Neural crest cell (in vitro differentiated cells): ENCODE measurements at places on chromosomes 11 and 22.

DNA sequence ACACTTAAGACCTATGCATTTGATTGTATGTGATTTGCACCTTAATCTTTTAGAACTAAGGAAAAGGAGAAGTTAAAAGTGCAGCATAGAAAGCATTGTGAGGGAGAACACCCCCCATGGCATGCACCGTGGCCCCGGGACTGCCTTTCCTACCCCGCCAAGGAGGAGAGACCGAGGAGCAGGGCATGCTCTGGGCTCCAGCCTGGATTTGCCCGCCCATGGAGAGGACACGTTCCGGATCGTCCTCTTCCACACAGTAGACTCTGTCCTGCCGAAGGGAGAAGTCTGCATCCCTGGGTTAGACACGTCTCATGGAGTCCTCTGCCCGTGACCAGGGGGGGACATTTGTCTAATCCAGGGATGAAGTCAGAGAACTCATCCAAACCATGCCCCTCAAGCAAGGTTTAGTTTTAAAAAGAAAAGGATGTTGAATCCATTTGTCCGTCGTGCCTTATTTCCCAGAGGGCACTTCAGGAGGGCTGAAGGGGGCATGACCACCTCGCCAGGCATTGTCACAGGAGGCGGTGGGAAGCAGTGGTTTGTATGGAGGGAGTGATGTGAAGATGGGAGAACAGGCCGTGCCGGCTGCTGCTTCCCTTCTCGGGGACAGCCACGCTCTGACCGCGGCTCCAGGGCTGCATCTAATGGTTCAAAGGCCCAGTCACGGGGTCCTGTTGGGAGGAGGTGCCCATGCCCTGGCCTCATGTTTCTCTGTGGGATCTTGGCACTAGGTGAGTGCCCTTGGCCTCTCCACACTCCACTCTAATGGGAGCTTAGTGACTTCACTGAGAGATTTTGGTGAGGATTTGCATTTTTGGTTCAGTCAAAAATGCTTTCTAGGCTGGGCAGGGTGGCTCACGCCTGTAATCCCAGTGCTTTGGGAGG is 66.2 kb upstream of the GAL start:
- no peak for DNase-seq

GRCh38 chr11:28559492-28559891 is 451.3 kb downstream of the METTL15 start:
- no peak for DNase-seq

DNA sequence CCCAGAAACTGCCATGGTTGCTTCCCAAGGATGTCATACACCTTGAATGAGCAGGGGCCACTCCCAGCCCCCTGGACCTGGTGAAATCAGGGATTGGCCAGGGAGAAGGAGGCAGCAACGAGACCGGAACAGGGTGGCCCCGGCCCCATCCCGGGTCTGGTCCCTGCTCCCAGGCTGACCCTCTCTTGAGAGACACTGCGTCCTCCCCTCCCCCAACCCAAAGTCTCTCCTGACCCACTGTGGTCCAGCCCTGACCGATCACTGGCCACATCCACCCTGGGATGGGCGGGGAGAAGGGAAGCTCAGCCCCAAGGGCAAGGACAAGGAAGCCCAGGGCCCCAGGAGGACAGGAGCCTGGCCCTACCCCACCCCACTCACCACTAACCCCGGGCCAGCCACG is 12.4 kb downstream of the CYTH4 start:
- DNase-seq = no peak

- no peak for DNase-seq
Measured at GRCh38 chr11:129273944-129274711, 82.0 kb upstream of the ARHGAP32 start.

DNA sequence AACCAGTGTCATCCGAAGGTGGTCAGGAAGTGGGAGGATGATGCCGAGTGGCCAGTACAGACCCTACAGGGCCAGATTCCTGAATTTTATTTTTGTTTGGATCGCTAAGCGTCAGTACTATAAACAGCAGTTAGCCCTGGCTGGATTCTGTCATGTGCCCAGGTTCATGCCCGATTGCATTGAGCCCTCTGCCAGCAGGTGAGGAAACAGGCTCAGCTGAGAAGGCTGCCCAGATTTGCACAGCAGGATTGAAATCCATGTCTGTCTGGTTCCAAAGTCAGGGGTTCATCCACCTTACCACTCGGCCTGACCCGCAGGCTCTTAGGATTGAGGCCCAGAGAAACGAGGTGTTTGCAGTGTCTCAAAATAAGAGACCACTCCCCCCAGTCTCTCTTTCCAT is 9.1 kb upstream of the TBC1D22A start:
- no peak for DNase-seq

- DNase-seq = no peak
Measured at GRCh38 chr11:424232-424631, 9.4 kb upstream of the SIGIRR start.

DNA sequence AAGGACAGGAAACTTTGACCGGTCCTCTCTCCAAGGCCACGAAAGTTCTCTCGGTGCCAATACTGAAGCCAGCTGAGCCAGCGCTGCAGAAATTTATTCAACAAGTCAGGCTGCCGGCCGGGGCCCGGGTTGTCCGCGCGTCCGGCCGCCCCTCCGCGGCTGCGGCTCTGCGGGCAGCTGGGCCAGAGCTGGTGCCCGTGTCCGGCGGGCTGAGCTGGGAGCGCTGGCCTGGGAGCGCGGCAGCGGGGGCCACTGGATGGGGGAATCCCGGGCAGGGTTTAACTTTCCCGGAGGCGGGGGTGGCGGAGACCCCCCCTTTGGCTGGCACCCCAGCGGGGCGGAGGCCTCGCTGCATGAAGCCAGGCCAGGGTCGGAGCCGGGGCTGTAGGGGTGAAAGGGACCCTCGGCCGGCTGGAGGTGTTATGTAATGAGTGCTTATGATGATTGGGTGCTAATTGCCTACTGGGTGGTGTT is 12.3 kb upstream of the CACNA1I start:
- DNase-seq = no peak

- no peak for DNase-seq
Measured at GRCh38 chr11:79150966-79151365, 289.9 kb downstream of the TENM4 start.

GRCh38 chr22:25736378-25737011 is 5.5 kb upstream of the MYO18B start:
- DNase-seq = no peak

DNA sequence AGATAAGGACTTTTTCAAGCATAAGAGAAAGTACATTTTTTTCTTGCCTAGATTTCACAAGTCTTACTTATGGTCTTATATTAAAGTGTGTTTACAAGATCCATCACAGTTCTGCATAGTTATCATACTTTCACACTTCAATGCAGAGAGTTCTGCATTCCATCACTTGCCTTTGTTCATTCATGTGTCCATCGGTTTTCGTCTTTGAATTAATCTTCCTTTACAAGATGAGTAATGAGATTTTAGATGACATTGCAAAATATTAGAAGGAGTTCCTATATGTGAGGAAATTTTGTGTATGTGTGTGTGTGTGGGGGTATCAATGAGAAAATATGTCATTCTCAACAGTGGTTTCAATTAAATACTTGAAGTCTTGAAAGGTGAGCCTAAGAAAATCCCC is 98.1 kb upstream of the GUCY1A2 start:
- no peak for DNase-seq

- no peak for DNase-seq
Measured at GRCh38 chr11:129768356-129768755, 47.3 kb upstream of the TMEM45B start.

DNA sequence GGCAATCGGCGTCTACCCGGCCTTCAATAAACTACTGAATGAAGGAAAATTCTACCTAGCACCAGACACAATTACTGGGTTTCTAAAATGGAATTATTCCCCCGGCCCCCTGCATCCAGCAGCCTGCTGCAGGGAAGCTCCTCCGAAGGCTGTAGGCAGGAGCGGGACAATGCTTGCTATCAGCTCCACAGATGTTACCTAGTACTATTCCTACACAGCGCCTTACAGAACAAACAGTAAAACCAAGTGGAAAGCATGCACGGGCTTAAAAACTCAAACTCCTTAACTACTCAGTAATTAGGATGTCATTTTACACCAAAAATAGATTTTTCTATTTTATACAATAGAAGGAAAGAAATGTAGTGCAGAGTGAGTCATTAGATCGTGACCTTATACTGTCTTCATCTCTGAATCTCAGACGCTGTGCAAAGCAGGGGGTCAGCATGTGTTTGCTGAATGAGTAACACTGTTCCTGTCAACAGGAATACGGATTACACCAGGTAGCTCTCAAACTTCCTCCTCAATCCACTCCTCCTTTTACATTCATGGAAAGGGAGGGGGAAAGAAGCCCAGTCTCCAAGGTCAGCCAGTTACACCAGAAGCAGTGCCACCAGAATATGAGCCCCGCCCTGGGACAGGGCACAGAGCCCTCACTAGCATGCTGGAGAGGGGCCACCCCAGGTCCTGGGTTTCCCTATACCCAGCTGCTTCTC is 74.9 kb downstream of the PACSIN2 start:
- no peak for DNase-seq

- DNase-seq = no peak
Measured at GRCh38 chr22:36201630-36202319, at the start of gene APOL4. Gene APOL4, minus strand, starts transcription at chr22:36201809. Its CDS starts 75 bp downstream, at chr22:36201734.

DNA sequence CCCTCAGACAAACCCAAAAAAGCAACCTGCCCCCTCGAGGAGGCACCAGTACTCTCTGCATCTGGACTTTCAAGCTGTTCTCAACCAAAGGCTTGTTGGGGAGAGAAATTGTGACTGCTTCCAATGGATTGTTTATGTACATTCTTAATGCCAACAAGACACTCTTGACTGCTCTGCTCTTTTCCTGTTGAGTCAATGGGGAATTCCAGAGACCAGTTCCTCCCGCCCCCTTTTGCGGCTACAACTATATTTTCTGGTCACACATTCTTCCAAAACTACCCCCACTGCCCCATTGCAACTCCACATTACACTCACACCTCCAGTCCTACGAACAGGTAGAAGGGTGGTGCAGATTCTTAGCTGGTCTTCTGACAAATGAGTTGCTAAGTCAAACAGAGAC is 187.0 kb downstream of the DSCAML1 start:
- DNase-seq = no peak

GRCh38 chr22:45627489-45628233 is 44.0 kb upstream of the ATXN10 start:
- DNase-seq = no peak

DNA sequence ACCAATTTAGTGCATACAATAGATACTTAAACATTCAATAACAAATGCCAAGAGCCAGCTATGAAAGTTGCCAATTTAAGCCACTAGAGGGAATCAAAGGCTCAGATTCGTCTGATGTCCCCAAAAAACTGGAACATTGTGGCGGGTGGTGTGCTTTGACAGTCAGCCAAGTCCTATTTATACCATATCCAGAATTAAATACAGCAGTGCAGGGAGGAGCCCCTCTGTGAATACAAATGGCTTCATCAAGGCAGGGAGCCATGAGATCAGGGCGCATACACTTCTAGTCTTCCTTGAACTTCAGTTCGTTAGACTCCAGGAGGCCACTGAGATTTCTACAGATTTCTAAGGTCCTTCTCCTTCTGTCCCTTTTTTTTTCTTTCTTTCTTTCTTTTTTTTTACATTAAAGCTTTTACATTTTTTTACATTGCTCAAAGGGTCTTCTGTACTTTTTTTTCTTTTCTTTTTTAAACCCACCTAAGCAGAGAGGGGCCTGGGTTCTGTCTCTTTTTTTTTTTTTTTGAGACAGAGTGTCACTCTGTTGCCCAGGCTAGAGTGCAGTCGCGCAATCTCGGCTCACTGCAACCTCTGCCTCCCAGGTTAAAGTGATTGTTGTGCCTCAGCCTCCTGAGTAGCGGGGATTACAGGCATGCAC is 41.5 kb upstream of the HSPA8 start:
- peak; percentile 16 for DNase-seq

- DNase-seq = peak; percentile 73
Measured at GRCh38 chr11:125263268-125263790, 98.8 kb downstream of the PKNOX2 start.

DNA sequence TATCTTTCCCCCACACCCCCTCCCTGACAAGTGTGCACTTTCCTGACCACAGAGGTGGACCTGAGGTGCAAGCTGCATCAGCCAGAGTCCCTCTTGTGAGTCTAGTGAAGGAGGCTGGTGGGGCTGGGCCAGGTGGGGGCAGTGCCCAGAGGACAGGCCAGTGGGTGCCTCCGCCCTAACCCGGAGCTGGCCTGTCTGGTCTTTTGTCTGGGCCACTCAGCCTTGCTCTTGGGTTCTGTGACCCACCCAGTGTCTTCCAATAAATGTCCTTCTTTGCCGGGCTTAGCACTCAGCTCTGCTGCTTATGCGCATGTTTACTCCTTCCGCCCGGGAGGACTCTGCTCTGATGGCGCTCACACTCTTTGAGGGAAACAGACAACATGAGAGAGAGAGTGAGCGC is 526.2 kb downstream of the TBC1D22A start:
- DNase-seq = no peak

- no peak for DNase-seq
Measured at GRCh38 chr11:40393511-40393910, 1065.9 kb downstream of the LRRC4C start.

DNA sequence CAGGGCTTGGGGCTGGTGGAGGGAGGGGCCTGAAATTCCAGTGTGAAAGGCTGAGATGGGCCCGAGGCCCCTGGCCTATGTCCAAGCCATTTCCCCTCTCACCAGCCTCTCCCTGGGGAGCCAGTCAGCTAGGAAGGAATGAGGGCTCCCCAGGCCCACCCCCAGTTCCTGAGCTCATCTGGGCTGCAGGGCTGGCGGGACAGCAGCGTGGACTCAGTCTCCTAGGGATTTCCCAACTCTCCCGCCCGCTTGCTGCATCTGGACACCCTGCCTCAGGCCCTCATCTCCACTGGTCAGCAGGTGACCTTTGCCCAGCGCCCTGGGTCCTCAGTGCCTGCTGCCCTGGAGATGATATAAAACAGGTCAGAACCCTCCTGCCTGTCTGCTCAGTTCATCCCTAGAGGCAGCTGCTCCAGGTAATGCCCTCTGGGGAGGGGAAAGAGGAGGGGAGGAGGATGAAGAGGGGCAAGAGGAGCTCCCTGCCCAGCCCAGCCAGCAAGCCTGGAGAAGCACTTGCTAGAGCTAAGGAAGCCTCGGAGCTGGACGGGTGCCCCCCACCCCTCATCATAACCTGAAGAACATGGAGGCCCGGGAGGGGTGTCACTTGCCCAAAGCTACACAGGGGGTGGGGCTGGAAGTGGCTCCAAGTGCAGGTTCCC is at the start of gene APOC3:
Gene APOC3 (plus strand): TSS at position 383 of the 659 bp plus-strand sequence. CDS start 676 bp downstream, outside the sequence.
- DNase-seq = no peak

DNA sequence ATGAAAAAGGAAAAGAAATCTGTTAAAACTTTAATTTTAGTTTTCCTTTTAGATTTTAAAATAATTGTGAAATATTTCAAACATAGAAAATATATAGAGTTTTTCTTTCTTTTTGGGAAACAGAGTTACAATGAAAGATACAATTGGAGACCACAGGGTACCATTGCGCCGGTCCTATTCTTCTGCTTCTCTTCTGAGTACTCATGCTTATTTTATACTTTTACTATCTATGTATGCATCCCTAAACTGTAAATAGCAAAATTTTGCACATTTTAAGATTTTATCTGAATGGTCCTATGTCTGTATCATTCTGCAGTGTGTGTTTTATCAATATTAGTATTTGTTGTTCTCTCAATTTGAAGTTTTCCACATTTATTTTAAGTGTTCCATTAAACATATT is 65.0 kb downstream of the EHF start:
- DNase-seq = no peak
